ENCODE measurements at places on chromosomes 2 and 18.

DNA sequence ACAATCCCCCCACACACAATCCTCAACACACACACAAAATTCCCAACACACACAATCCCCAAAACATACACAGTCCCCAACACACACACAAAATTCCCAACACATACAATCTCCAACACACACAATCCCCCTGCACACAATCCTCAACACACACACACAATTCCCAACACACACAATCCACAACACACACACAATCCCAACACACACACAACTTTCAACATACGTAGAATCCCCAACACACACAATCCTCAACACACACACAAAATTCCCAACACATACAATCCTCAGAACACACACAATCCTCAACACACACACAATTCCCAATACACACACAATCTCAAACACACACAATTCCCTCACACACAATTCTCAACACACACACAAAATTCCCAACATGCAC lies 2.6 kb upstream of the PDCD1 start:
- no peak for DNase-seq

GRCh38 chr2:238379096-238379810 lies 47.5 kb upstream of the ASB1 start:
- DNase-seq, result peak; percentile 6

DNA sequence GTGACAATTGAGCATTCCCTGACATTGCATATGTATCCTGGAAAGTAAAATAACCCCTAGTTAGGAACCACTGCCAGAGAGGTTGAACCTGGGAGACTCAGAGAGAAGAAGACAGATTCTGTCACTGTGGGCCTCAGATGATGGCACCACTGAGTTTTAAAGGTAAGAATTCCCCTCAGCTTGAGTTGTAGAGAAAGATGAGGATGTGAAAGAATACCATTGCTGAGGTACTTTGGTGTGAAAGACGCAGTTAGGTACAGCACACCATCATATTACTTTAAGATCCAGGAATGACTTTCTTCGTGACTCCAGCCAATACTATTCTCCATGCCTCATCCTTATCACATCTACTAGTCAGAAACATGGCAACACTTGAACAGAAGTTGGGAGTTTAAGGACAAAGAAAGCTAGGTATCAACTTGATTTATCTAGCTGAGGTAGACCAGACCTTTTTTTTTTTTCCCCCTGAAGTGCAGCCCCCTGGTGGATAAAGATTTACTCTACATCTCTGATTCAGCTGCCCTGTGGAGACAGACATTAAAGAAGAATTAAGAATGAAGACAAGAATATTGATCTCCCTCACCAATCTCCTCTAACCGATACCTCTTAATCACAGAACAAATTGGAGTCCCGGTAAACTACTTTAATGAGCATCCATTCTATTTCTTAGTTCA lies 630.5 kb upstream of the FANCL start:
- no peak for DNase-seq

DNA sequence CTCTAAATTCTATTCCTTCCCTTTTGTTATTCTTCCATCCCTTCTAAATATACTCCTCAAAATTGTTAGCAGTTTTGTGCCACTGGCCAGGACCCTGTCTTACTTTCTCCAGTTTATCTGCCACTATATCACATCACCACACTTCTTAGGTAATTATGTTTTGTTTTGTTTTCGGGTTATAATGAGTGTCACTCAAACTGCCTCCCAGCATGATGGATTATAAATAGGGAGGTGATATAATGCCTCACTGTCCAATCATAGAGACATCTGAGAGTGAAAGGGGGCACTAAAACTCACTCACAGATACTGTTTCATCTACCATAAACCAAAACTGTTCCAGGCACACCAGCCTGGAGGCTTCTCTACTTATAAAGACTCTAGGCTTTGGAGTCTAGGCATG lies 3.5 kb downstream of the RSAD2 start:
- DNase-seq, result no peak

DNA sequence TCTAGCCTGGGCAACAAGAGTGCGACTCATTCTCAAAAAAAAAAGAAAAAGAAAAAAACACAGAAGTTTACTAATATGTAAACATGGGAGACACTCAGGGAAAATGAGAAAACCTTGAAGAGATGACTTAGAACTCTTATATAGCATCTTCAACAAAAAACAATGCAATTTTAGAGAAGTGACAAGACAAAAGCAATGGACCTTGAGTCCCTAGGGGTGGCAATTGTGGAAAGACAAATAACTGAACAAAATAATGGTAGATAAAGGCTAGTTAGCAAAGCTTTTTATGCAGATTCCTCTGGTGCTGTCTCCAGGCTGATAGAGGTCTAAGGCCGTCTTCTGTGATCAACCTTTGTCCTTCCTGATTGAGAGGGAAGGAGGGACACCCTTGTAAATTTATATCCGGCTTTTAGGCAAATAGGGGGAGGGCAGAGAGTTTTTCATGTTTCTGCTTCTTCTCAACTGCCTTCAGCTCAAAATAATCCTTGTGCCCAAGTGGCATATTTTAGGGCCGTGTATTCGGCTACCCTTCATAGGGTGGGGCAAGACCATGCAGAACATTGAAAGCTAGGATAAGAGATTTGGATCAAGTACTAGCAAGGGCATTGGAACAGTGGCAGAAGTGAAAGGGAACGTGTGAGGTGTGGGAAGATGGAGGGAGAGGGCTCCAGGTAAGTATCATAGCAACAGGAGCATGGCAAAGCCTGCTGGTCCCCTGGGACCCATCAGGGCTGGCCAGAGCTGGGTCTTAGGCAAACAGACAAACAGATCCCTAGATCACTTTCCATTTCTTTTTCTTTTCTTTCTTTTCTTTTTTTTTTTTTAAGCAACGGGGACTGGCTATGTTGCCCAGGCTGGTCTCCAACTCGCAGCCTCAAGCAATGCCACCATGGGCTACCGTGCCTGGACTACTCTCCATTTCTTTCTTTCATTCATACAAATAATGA lies 116.2 kb upstream of the STPG4 start:
- DNase-seq, result no peak

DNA sequence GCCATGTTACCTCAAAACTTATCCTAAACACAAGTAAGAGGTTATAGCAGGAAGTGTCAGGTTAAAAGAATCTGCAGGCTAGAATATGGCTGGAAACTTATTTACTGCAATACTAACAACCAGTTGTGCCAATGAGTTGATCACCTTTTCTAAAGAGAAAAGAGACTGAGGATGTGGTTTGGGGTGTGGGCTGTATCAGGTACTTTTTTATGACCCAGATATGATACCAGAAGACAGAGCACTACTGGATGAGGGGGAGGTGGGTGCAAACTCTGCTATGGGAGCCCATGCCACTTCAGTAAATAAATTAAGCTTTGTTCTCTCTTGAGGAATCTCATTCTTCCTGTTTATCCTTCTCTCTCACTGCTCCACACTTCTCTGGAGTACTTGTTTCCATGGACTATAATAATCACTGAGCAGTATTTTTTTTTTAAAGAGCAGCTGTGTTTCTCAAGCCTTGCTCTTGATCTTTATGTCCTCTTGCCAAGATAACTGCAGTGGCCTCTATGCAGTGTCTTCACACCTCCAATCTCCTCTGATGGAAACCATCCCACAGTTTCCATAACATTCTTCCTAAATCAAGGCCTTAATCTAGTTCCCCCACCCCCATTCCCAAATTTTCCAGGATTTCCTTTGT lies 51.2 kb upstream of the NOSTRIN start:
- DNase-seq, result peak; percentile 13

- DNase-seq, result peak; percentile 16
These were observed 189.4 kb downstream of the PLCL1 start for GRCh38 chr2:197993830-197994229.

GRCh38 chr2:9424447-9425164 lies 1.2 kb downstream of the CPSF3 start:
- no peak for DNase-seq

GRCh38 chr18:79693561-79694205 lies 14.1 kb downstream of the CTDP1 start:
- no peak for DNase-seq

GRCh38 chr2:134508391-134508790 lies 210.4 kb downstream of the TMEM163 start:
- DNase-seq, result no peak

- DNase-seq, result no peak
These were observed 15.8 kb upstream of the RTTN start for GRCh38 chr18:70221156-70221914.

GRCh38 chr2:113698892-113699447 lies 57.5 kb downstream of the SLC35F5 start:
- DNase-seq, result no peak

- DNase-seq, result no peak
These were observed 11.8 kb downstream of the TBR1 start for GRCh38 chr2:161427664-161428587.

DNA sequence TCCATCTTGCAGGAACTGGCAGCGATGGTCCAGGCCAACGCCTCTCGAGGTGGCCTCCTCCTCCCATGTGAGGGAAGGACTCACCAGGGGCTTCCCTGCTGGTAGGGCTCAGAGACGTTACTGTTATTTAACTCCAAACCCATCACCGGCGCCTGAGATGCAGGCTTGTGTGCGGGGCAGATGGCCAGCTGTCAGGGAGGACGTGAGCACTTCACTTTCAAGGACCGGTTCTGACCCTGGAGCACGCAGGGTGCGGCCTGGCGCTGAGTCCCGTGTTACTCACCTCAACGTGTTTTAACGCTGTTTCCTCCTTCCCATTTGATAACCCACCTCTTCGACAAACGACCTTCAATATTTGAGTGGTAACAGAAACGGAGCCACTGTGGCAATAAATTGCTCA lies 350.2 kb downstream of the ZNF516 start:
- DNase-seq, result no peak

DNA sequence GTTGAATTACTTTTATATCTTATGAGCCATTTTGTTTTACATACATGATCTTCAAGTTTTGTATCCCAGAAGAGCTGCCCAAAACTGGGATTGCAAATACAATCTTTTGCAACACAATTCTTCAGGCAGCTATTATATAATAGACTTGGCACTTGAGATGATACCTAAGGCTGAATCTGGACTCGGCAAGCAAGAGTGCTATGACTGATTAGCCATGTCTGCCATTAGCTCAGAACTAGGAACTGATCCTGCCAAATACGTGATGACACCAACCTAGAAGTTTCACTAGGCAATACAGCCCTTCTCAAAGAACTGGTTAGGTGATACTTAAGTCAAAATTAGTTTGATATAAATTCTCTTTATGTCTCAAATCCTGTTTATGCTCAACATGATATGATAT lies 619.6 kb downstream of the CPS1 start:
- DNase-seq, result no peak

GRCh38 chr18:56330366-56331110 lies 307.9 kb downstream of the TXNL1 start:
- no peak for DNase-seq

- no peak for DNase-seq
These were observed 1.1 kb downstream of the IL1F10 start for GRCh38 chr2:113068706-113069485.

DNA sequence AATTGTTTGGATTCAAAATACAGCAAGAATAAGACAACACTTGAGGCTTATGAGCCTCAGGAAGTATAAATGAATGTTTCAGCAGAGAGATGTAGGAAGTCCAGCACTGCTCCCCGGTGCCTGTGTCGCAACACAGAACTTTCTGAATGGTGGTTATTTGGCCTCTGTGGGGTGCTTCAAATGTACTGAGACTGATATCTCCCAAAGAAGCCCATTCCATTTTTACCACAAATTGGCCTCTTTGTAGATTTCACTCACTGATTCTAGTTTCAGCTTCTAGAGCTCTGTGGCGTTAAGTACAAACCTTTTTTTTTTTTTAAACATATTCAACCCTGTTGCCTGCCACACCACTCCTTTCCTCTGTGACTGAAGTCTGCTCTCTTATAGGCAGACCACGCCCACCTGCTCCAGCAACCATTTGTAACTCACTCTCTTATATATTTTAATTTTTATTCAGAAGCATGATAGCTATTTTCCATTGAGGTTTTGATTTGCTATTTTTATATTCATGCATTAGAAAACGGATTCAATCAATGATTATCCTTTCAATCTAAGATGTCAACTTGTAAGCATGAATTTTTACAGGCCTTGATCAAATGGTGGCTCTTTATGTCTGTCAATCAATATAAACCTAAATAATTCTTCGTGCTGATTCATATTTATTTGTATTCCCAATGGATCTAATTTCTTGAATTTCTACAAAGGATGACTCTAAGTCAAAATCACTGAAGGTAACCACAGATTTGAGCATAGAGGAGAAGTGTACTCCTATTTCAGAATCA lies 277.1 kb upstream of the CCDC68 start:
- no peak for DNase-seq

- no peak for DNase-seq
These were observed 518.6 kb upstream of the MYT1L start for GRCh38 chr2:2849464-2850217.

DNA sequence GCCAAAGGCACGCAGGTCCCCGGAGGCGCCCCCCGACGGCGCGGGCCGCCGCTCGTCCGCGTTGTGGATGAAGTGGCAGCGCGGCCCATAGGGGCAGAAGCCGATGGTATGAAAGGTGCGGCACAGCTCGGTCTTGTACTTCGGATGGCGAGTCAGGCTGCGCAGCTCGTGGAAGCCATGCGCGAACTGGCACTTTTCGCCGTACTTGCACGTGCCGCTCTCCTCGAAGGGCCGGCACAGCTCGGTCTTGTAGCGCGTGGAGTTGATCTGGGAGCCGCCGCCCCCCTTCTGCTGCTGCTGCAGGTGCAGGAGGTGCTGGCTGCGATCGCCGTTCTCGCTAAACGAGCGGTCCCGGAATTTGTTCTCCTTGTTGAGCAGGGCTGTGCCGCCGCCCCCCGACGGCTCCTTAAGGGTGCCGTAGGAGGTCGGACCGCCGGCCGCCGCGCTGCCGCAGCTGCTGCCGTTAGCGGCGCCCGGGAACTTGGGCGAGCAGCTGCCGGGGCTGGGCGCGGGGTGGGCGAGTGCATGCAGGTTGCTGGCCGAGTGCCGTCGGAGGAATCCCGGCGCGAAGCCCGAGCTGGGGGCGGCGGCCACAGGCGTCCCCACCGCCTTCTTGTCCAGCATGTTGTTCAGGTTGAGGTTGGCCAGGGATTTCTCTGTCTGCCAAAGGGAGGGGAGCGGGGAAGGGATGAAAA lies 1.2 kb downstream of the ZFP36L2 start:
- DNase-seq, result peak; percentile 53

DNA sequence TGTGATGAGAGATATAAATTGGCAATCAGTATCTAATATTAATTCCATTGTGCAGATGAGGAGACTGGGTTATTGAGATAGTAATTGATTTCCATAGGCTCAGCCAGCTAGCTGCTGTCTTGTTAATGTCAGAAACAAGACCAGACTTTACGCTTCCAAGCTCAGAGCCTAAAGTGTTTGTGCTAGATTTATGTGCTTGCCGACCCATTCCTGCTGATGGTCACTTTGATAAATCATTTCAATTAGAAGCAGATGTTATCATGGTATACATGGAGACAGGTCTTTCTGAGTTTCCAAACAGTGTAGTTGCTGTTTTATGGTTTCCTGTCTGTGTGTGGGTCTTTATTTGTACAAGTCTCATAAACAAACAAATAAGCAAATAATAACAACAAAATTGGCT lies 92.8 kb downstream of the AQP4 start:
- DNase-seq, result no peak
